ENCODE measurements at places on chromosomes 5 and 9. TPM values are rescaled to one million over a fixed set of nuclear protein-coding genes. Genes with fewer than 3 reads are reported as not detected.

Gene RETREG1
- total RNA-seq, result 2.9 TPM

Gene MEIKIN
- total RNA-seq, result not detected

Gene SOX30
- not detected for total RNA-seq

Gene PLCXD3
- total RNA-seq, result 7.2 TPM

Gene ZNF169
- total RNA-seq, result 19.1 TPM

Gene EQTN
- not detected for total RNA-seq

All from ascending aorta (tissue), 2 donors.